Uterus (tissue), 4 donors: ENCODE measurements at places on chromosomes 3 and 15.
A peak's percentile ranks its signal among the peaks of the same experiment; 100 is the strongest.

GRCh38 chr15:100670505-100671021 is 68.2 kb downstream of the ASB7 start:
- DNase-seq, result no peak

GRCh38 chr3:152454076-152454875 is 185.5 kb downstream of the MBNL1 start:
- no peak for DNase-seq

- no peak for DNase-seq
Measured at GRCh38 chr3:42651248-42652091, 2.0 kb upstream of the ZBTB47 start.

DNA sequence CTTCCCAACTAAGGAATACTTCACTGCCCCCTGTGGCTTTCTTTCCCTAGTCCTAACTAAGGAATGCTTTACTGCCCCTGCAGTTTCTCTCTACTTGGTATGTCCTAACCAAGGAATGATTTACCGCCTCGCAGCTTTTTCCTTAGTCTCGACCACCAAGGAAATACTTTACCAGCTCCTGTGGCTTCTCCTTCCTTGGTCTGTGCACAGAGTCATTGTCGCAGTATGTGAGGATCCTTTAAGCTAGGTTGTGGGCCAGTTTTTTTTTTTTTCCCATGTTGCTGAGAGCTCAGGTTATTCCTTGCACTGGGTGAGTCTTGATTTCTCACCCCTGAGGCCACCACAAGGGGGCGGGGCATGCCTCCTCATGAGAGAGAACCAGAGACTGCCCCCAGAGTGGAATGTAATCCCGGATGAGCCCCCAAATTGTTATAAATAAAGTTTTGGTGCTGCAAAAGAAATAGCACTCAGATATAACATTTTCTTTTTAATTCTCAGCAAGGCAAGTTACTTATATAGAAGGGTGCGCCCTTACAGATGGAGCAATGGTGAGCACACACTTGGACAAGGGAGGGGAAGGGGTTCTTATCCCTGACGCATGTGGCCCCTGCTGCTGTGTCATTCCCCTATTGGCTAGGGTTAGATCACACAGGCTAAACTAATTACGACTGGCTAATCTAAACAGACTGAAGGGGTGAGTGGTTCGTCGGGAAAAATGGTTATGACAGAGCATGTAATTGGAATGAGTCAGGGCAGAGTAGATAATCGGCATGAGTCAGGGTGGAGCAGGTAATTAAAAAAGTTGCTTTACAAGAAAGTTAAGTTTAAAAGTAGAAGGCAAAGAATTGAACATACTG is 27.0 kb downstream of the NDUFB4 start:
- DNase-seq, result no peak

- DNase-seq, result no peak
Measured at GRCh38 chr15:101502572-101503295, 13.2 kb upstream of the PCSK6 start.

DNA sequence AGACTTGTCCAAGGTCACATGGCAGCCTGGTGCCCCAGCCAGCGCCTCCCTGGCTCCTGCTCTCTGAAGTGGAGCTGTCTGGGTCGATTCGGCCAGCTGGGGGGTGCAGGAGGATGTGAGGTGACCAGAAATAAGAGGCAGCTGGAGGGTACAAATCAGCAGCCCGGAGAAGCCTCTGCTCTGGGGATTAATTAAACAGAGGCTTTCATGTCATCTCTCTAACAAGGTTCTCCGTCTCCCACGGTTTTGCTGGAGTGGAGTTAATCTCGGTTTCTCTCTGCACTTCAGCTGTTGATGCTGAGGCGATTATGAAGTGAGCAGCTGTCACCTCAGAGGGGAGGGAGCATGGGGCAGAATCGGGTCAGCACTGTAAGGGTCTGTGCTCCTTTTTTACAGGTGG is 236.8 kb downstream of the TLE3 start:
- DNase-seq, result no peak

GRCh38 chr15:50248994-50249582 is 16.4 kb downstream of the HDC start:
- no peak for DNase-seq

- no peak for DNase-seq
Measured at GRCh38 chr3:129304962-129305222, 26.2 kb downstream of the HMCES start.

GRCh38 chr3:157113832-157114505 is 46.0 kb downstream of the CCNL1 start:
- DNase-seq, result no peak

- DNase-seq, result no peak
Measured at GRCh38 chr3:12471241-12471640, 13.0 kb upstream of the TSEN2 start.

DNA sequence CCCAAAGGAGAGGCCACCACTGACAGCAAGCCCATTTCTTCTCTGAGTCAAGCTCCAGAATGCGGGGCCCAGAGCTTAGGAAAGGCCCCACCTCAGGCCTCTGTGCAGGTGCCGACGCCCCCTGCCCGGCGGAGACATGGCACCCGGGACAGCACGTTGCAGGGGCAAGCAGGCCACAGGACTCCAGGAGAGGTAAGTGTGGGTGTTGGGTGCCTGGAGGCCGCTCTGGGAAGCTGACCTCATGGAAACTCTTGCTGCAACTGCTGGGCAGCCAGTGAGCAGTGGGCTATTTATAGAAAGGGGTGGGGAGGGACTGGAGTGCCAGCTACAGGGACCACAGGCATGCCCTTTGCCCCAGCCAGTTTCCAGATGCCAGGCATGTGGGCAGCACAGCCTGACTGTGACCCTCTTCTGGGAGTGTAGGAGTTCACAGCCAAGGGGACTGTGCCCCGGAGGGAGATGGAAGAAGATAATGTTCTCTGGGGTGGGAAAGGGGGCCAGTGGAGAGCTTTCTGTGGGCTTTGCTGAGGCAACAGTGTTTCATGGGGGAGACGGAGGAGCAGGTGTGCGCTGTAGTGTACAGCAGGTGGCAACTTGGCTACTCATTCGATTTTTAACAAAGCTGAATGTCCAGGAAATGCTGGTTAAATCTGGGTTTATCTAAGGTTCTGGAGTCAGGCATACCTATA is 23.7 kb downstream of the ALPK3 start:
- DNase-seq, result peak; percentile 74

DNA sequence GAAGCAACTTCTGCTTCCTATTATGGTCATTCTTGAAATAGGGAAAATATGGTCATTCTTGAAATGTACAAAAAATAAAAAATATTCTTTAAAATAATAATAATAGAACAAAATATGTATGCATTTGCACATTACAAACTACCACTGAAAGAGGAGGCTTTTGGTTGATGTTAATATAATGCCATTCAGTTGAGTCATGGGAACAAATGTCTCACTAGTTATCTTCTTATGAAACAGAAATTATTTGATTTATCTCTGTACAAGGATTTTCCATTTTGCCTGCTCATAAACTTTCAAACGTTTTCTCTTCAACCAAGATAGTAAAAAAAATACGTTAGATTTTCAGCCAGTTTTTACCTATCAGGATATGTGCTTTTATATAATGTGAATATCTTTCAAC is 1662.7 kb downstream of the OTOL1 start:
- no peak for DNase-seq

DNA sequence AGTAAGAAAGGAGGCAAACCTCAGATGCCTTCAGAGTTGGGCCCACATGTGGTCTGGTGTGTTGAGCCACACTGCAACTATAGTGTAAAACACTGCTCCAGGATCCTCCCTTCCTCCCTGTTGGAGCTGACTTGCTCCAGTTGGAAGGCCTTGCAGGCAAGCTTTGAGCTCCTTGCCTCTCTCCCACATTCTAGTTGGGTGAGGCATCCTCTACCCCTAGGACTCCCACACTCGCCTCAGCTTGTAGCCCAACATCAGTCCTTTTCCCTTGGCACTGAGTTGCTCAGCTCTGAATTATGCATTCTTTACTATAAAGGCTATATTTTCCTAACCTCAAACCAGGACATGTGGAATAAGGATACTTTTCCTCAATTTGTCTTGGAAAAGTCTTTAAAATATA is 143.9 kb downstream of the NECTIN3 start:
- DNase-seq, result no peak

DNA sequence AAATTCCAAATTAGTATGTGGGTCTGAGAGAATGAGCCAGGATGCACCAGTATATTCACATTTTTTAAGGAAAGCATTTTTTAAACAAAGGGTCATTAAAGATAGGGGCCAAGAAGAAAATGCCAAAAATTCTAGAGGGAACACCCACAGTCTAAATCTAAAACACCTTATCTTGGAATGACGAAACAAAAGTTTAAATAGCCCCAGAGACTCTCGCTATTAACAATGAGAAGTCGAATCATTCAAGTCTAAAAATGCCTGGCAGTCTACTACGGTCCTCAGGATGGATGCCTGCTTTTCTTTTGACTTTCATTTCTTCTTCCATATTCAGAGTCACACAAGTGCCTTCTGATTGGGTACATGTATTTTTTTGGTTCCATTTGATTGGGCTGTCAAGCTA is 66.3 kb downstream of the SSUH2 start:
- DNase-seq, result no peak

DNA sequence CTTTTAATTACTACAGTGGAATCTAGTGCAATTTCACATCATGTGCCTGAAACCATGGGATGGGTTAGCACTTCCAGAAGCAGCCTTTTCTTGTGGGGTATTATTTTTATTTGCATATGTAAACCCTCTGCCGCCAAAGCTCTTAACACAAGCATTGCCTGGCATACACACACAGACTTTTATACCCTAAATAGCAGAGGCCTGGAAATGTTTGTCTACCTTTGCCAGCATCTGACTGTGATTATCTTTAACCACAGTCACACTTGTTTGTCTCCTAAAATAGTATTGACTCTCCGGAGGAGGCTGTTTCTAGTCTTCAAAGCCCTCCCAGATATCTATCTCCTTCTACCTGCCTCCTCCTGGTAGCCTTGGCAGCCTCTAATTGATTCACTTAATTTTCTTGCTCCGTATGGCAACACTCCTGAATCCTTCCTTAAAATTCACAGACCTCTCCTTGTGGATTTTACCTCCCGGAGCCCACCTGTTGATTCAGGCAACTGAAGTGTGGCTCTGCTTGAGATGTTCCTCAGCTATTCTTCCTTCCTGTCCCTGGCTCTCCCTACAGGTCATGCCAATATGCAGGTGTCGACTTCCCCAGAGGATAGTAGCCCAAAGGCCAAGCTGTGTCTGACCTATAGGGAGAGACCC is 127.1 kb upstream of the UMPS start:
- DNase-seq, result no peak

DNA sequence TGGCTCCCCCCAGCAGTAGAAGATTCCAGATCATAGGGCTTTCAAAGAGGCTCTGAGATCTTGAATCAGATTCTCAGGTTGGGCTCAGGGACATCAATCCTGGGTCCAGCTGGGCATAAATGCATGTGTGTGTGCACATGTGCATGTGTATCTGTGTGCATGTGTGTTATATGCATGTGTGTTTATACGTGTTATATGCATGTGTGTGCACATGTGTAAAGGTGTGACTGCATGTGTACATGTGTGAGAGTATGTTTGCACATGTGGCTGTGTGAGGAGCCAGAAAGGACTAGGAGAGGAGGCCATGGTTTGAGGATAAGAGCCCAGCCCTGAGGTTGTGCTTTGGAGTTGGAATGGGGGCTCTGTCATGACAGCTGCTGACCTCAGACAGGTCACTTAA is 1.8 kb upstream of the MAPKAPK3 start:
- DNase-seq, result no peak

GRCh38 chr3:184679056-184679816 is 32.6 kb downstream of the MAGEF1 start:
- DNase-seq, result peak; percentile 65

- DNase-seq, result peak; percentile 11
Measured at GRCh38 chr3:126126811-126127431, 43.0 kb upstream of the SLC41A3 start.

DNA sequence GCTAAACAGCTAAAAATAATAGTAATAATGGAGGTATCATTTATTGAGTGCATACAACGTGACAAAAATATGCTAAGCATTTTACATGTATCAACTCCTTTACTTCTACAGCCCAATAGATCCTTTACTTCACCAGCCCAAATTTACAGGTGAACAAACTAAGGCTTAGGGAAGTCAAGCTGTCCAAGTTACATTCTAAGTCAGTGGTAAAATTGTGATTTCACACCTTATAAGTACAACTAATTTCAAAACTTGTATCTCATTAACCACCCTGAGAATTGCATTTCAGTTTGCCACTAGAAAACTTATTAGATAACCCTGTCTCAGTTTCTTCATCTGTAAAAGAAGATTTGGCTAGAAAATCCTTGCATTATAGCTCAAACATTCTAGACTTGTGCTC is 10.7 kb downstream of the SLC33A1 start:
- DNase-seq, result no peak

DNA sequence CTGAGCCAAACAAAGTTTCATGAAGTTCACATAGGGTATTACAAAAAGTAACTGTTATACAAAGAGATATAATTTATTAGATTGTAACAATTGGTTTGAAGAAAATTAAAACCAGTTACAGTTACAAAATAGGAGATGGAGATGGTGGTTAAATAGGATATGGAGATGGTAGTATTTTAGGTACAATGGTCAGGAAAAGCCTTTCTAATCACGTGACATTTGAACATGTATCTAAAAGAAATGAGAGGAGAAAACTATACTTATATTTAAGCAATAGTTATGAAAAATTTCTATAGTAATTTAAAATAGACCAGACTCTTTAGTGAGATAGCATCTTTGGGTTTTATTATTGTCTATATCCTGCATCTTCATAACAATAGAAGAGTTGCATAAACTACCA is 312.9 kb downstream of the RBMS3 start:
- DNase-seq, result no peak

DNA sequence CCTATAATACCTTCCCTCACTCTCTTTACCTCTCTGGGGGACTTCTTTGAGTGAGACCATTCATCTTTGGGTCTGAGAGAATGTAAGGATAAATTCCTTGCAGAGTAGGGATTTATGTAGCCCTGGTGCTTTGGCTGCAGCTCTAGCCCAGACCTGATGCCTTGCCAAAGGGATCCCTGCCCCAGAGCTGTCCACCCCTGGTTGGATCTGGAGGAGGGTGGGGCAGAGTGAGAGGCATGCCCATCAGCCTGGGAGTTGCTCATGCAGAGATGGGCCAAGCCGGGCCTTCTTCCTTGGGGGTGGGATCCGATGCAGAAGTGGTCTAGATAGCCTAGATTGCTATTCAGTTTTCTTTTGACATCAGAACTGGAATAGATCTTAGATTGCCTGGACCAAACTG is 31.5 kb downstream of the RTP1 start:
- no peak for DNase-seq

GRCh38 chr3:38112378-38112761 is 24.6 kb downstream of the ACAA1 start:
- DNase-seq, result no peak

DNA sequence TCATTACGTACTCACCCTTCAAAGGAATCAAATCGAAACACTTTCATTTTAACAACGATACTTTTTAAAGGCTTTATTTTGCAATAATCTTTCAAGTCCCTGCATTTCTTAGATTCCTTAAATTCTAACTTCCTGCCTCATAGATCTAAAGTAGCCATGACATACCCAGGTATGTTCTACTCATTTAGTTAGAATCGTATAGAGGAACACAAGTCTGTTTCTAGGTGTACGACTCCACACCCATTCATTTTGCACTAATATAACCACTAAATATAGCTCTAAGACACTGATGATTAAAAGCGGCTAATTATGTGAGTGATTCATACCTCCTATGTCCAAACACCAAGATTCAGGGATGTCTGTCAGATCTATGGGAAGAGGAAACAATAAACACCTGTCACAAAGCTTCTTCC is 1.3 kb downstream of the ATP13A3 start:
- no peak for DNase-seq
